ENCODE measurements at places on chromosomes 7 and 10.

DNA sequence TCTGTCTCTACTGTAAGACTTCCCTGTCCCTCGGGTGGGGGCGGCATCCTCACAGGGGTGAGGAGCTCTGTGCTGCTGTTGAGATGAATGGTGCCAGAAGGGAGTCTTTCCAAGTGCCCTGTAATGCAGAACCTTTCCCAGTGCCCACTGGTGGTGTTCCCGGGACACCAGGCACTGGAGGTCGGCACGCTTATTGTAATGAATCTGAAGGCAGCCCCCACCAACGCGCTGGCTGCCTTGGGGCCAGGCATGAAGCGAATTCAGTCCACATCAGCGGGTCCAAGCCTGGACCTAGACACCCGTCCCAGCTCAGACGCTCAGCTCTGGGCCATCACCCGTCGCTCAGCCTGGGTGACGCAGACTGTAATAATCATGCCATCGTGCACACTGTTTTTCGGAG, 592.9 kb downstream of the DNAJB6 start:
- no peak for DNase-seq

DNA sequence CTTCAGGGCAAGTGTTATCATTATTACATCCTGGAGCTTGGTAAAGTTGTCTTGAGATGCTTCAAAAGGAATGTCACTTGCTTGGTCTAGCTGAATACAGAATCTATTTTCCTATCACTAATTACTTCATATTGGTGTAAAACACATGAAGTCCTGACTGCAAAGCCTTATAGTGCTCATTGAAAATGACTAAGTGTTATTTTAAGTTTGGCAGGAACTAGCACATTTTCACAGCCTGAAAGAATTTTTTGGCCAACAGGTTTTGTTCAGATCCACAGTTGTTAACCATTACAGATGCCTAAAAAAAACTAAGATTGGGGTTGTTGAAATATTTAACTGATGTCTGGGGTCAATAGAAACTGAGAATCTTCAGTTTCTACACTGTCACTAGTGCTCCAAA, 149.3 kb downstream of the NEBL start:
- DNase-seq: no peak

DNA sequence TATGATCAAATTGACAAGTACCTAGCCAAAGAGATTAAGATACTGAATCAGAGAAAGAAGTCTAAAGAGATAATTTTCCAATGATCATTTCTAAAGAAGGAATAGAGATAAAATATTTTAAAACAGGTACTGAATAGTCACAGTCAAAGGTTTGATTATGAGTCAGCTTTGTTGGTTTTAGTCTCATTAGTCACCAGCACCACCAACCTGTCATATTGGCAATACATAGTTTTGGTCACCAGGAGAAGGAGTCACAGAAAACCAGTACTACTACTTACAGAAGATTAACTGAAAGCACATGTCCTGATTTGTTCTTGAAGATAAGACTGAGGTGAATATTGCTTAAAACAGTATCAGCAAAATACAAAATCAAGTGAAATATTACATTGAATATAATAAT, 34.6 kb downstream of the ZEB1 start:
- DNase-seq: peak; percentile 90

DNA sequence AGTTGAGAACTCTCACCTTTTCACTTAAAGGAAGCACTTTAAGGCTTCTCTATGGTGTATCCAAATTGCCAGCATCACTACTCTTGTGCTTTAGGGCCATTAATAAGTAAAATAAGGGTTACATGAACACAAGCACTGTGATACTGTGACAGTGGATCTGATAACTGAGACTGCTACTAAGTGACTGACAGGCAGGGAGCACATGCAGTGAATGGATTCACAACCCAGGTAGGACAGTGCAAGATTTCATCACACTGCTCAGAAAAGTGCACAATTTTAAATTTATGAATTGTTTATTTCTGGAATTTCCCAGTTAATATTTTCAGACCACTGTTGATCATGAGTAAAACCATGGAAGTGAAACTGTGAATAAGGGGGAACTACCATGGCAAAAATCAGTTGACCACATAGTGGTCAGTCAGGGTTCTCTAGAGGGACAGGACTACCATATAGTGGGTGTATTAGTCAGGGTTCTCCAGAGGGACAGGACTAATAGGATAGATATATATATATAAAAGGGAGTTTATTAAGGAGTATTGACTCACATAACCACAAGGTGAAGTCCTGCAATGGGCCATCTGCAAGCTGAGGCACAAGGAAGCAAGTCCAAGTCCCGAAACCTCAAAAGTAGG, 20.9 kb upstream of the CYP51A1 start:
- peak; percentile 7 for DNase-seq

- DNase-seq: peak; percentile 100
These were observed 149.2 kb downstream of the PRKAG2 start for GRCh38 chr7:151727579-151728285.
